Stimulated activated CD8-positive, alpha-beta memory T cell treated with anti-CD3 and anti-CD28 coated beads, Interleukin-4, amount 100 ng/mL, for 1 hour (primary cell): ENCODE measurements at places on chromosomes 5 and 9.

- no peak for DNase-seq
These were observed 58.5 kb downstream of the PDE6A start for GRCh38 chr5:149886060-149886459.

- DNase-seq = no peak
These were observed 10.0 kb downstream of the SPARC start for GRCh38 chr5:151676719-151677118.

GRCh38 chr5:146540414-146540813 is 24.4 kb upstream of the GPR151 start:
- no peak for DNase-seq

- DNase-seq = peak; percentile 75
These were observed 9.4 kb upstream of the RPS14 start for GRCh38 chr5:150458802-150459557.

GRCh38 chr5:122083535-122083934 is 5.5 kb upstream of the LOX start:
- no peak for DNase-seq

DNA sequence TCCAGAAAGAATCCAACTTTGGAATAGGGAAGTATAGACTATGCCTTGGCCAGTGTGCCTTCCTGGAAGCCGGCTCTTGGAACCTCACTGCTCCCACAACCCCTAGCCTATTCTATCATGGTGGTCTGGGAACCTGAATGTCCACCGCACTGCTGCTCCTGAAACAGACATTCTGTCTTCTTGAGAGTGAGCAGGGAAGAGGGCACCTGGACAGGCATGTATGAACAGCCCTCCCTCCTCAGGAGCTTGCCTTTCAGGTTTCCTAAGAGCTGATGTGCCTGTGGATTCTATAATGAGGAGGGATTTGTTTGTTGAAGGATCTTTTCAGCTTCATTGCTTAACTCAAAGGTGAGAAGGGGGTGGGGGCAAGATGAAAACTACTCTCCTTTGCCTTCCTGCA is 55.1 kb upstream of the XPA start:
- no peak for DNase-seq

DNA sequence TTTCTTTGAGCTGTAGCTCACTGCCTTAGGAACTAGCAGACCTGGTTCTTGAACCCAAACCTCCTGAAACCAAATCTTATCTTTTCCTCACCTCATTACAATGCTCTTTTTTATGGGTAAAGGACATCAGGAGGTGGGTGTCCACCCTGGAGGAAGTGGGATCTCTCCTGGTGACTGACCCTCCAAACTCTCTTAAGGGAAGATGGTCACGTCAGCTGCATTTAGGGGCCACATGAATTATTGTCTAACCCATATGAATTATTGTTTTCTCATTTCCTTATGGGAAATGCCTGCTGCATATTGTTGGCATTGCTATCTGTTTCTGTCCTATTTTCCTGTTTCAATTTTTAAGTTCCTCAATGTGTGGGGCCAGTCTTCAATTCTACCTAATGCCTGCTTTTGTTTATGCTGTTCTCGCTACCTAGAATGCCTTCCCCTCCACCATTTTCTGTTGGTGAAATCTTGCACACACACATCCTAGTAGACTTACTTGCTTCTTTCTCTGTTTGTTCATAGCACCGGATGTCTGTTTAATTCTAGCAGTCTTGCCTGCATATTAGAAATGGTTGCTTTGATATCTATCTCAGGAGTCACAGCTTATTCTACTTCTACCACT is 22.0 kb upstream of the SPINK1 start:
- no peak for DNase-seq

DNA sequence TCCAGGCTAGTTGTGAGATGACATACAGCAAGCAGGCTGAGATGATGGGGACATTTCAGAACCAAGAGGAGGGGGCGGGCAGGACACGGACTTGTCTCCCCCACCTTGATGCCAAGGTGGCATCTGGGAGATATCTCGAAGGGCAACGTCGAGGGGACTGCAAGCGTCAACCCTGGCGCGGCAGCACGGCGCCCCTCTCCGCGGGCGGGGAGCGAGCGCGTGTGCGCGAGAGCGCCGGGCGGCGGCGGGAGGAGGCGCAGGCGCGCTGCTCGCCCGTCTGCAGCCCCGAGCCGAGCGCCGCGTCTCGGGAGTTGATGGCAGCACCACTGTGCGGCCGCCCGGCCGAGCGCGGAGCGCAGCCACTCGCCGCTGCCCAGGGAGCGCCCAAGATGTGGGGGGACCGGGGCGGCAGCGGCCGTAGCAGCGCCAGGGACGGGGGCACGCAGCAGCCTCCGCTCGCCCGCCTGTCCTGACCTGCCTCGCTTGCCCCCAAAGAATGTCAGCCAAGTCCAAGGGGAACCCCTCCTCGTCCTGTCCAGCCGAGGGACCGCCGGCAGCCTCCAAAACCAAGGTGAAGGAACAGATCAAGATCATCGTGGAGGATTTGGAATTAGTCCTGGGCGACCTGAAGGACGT is at the start of gene PRR16:
PRR16 (plus strand) TSS at position 310 of the 636 bp plus-strand sequence.
- DNase-seq = no peak

DNA sequence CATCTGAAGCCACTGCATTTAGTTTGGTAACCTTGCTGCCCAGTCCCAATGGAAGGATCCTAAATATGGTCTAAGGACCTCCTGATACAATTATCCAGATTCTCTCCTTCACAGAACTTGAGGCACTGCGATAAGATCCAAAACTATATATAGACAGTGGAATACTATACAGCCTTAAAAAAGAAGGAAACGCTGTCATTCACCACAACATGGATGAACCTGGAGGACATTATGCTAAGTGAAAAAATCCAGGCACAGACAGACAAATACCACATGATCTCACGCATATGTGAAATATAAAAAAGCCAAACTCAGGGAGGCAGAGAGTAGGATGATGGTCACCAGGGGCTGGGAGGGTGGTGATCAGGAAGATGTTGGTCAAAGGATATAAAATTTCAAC is 2.8 kb upstream of the IL4 start:
- DNase-seq = no peak

GRCh38 chr5:35683466-35683865 is 65.8 kb downstream of the SPEF2 start:
- DNase-seq = no peak

GRCh38 chr5:91291628-91292569 is 91.2 kb downstream of the ARRDC3 start:
- no peak for DNase-seq

- DNase-seq = no peak
These were observed 121.2 kb downstream of the RAB3C start for GRCh38 chr5:58703925-58704555.

- DNase-seq = no peak
These were observed 172.5 kb upstream of the GLRA1 start for GRCh38 chr5:152097128-152097527.

DNA sequence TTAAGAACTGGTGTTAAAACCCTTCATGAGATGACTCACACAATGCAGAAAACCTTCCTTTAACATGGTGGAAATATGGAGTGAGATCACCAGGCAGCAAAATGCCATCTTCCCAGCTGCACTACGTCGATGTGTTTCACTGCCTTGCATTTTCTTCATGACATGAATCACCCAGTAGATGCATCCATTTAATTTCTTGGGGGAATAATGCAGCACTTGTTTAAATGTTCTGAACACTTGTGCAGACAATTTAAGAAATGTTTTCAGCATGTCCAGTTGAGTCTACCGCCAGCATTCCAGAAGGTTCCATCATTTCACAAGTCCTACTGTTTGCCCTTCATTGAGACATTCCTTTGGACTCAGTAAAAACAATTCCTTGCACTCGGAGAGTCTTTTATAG is 81.6 kb downstream of the ADAMTS16 start:
- DNase-seq = no peak

DNA sequence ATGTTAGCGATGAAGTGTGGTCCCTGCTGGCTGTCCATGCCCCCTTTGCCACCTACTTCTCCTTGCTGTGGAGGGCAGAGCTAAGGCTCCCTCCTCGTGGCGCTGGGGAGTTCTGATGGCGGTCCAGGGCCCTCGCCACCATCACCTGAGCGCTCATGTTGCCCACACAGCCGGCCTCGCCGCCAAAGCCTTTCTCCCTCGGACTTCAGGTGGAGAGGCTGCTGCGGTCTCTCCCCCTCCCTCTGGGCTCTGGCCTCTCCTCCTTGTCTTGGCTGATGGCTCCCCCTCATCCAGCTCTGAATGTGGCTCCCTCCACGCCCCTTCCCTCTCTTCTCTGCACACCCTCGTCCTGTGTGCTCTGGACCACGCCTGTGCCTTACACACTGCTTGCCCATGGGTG is 14.5 kb upstream of the LPCAT1 start:
- no peak for DNase-seq

GRCh38 chr9:114046875-114047274 is 31.2 kb downstream of the AMBP start:
- no peak for DNase-seq

DNA sequence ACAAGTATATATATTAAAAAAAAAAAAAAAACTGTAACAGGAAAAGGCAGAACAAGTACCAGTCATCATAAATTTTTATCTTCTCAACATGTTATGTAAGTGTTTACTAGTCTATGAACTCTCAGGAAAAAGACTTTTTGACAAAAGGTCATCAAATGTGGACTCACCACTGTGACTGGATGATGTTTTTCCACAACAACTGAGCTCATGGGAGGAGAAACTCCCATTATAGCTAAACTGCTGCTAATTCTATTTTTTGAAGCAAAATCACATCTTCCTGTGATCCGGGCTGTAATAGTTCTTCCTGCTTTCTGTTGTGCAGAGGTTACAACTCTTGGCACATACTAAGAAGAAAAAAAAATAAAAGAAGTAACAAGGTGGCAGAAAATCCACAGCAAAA is 39.6 kb downstream of the POC5 start:
- DNase-seq = no peak

GRCh38 chr5:17089690-17090089 is 127.7 kb upstream of the BASP1 start:
- DNase-seq = no peak

GRCh38 chr9:72983056-72983455 is 30.2 kb upstream of the ALDH1A1 start:
- no peak for DNase-seq

DNA sequence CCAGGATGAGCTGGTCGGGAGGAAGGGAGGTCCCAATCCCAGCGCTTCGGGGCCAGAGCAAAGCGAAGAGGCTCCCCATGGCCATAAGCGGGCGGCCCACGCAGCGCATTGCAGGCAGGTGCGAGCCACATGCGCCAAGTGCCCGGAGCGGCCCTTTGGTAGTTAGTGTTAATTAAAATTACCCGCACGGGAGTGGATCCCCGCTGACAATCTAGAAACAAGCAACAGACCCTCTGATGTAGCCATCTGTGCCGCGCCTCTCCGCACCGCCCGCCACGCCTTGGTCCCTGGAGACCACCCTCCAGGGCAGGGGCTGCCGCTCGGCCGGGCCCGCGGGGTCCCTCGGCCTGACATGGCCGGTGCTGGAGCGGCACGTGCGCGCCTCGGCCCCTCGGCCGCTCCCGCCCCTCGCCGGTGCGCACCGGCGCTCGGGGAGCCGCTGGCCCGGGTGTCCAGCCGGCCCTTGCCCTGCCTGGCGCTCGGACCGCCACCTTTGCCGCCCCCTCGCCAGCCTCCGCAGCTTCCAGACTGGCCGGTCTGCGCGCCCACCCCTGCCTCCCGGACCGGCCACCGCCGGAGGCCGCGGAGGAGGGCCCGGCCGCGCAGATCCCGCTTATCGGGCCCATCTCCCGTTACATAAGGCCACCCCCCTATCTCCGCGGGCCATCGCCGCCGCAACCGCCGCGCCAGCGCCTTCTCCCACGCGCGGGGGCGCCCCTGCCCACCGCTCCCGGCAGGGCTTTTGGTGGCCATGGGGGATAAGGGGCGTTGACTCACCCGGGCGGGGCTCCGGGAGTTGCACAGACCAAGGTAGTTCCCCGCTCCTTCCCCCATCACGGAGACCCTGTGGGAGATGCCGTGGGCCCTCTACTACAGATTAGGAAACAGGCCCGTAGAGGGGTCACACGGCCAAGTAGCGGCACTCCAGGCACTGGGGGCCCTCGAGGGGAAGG is 1.9 kb upstream of the IL13 start:
- no peak for DNase-seq

DNA sequence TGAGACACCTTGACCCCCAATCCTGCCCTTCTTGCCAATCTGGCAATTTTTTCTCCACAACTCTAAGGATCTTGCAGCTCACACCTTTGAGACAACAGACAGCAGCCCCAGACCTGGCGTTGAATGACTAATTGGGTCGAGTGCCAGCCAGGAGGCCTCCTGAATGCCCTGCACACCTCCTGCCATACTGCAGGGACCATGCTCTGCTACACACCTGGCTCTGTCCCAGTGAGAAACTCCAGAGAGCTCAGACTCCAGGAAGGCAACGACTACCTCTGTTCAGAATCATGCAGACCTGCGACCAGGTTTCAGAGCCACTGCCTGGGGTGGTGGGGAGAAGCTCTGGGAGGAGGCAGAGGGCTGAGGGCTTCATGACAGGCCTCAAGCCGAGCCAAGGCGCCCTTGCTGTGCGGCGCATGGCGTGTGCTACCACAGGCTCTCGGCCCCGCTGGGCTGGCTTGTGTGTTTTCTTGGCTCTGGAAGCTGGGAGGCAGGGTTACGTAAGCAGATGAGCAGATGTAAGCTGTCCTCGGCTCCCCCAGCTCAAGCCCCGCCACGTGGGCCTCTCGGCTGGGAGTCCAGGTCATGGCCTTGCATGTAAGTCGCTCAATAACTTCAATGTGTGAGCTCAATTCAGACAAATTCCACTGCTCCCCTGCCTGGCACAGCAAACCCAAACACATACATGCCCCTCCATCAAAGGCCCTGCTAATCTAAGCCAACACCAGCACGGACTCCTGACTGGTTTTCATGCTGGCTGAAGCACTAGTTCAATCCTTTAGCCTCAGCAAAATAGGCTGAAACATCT is 27.5 kb downstream of the B4GALT1 start:
- no peak for DNase-seq

DNA sequence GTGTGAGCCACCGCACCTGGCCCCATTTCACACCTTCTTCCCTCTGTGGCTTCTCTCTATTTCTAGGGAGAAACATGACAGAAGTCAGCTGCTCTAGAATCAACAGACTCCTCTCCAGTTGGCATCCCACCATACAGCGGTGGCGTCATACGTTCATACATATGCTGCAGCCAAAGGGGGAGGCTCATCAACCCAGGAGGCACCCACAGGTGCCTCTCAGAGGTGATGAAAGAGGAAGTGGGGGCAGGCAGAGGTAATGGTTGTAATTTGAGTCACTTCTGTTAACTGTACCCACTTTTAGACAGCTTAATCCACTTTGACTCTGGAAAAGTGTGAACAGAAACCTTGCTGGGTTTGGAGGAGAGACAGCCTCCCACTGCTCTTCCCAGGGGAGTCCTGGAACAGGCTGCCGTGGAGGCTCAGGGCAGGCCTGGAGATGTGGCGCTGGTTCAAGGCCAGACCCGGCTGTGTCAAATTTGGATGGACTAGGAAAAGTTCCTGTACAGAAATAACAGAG is 47.3 kb upstream of the SUB1 start:
- no peak for DNase-seq

GRCh38 chr5:132417889-132418485 is 48.5 kb downstream of the SLC22A5 start:
- DNase-seq = no peak

DNA sequence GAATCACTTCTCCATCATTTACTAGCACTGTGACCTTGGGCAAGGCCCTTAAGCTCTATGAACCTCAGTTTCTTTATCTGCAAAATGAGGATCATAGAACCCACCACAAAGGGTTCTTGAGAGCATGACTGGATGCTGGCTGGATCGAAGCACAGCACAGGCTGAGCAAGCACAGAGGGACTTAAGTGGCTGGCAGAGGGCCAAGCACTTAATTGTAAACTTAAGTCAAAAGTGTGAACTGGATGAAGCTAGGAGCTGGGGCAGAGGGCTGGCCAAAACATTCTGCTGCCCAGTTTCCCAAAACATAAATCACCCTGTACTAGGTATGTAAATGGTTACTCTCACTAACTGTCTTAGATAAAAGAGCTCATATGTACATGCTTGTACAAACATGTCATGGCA is 112.3 kb upstream of the WWC1 start:
- DNase-seq = no peak
